ENCODE measurements at places on chromosomes 11 and 22.

DNA sequence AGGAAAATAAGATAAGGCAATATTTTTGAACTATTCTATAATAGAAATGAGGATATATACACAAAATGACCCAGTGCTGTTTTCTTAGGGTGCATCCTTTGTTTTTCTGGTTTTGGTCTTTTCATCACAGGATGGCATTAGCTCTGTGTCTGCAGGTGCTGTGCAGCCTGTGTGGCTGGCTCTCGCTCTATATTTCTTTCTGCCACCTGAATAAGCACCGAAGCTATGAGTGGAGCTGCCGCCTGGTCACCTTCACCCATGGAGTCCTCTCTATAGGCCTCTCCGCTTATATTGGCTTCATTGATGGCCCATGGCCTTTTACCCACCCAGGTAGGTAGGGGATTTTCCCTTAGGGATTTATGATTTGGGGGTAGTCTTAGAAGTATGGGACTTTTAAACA lies 2.2 kb downstream of the TLCD5 start:
- no peak for DNase-seq

GRCh38 chr11:47131136-47131535 lies 45.5 kb downstream of the ARFGAP2 start:
- no peak for DNase-seq

- DNase-seq = no peak
Measured at GRCh38 chr22:38968801-38969200, 11.4 kb downstream of the APOBEC3A start.

DNA sequence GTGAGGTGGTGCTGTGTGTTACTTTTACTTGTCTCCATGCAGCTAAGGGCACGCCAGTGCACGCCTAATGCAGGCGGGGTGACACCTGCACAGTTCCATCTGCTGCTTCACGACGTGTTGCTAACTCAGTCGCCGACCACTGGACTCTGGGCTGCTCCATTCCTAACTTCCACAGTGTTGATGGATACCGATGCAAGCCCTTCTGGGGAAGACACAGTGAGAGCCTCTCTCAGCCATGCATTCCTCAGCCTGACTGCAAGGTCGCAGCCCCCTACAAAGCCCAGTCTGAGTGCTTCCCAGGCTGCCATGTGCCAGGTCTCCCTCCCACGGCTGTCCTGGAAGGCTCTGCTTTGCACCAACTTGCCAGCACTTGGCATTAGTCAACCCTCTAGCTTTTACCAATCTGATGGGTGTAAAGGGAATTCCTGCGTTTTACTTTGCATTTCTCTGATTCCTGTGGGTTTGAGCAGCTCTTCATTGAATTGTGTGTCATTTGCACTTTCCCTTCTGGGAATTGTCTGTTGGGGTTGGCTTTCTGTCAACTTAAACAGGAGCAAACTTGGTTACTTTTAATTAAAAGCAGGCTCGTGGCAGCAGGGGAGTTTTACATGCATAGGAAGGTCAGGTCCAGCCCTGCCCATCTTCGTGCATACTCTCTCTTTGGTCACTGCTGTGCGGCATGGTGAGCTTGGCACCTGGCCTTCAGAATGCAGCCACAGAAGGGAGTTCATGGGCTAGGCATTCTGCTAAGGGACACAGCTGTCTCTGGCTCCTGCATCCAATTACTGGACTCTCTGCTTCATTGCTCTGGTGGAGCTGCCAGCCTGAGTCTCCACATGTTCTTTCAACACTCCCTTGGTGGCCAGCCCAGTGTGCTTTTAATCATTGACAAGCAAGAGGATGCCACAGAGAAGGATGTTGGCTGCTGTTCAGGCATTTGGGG lies 34.6 kb upstream of the SHANK2 start:
- no peak for DNase-seq

GRCh38 chr22:30732426-30732825 lies 37.8 kb downstream of the OSBP2 start:
- no peak for DNase-seq

DNA sequence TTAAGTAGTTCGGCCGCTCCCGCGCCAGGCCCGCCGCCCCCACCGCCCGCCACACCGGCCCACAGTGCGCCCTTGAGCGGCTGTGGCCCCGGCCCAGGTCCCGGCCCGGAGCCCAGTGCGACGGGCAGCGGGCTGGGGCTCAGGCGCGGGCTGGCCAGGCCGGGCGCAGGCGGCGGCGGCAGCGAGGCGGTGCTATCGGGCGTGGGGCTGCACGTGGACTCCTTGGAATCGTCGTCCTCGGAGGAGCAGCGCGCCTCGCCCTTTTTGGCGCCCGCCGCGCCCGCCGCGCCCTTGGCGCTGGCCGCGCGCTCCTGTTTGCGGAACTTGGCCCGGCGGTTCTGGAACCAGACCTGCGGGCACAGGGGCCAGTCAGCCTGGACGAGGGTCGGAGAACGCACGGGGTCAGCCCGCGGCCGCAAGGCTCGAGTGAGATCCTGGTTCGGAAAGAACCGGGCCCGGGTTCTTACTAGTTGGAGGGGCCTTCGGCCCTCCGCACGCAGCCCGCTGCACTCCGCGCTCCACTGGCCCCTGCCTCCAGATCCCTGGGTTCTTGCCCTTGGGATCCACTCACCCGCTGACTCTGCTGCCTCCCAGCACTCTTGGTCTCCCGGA lies 4.0 kb downstream of the PHOX2A start:
- DNase-seq = no peak

DNA sequence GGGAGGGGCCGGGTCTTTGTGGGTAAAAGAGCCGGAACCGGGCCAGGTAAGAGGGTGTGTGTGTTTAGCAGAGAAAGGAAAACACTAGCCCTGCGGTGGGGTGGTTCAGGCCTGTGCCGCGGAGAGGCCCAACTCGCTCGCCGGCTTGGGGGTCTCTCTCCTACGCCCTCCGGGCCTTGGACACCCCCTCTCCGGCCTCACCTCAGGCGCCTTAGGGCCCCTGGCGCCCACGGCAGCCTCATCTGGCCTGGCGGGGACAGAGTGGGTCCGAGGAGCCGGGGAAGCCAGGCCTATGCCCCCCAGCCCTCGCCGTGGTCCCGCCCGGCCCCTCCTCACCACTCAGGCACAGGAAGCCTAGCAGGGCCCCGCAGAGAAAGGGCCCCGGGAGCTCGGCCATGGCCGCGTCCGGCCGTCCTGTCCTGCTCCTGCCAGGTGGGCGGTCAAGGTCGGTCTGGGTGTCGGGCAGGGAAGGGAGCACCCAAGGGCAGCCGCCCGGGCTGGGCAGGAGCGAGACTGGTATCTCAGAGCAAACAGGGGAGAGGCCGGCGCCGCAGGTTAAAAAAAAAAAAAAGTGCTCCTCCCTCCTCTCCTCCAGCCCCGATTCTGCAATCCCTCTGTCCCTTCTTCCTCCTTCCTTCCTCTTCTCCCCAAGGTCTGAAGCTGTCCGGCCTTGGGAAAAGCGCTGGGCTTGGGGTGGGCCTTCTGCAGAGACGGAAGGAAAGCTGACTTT lies at the start of gene VSIG2:
Gene VSIG2 (minus strand): TSS at position 515 of the 730 bp plus-strand sequence. CDS start 118 bp downstream, at position 397.
- DNase-seq = no peak

DNA sequence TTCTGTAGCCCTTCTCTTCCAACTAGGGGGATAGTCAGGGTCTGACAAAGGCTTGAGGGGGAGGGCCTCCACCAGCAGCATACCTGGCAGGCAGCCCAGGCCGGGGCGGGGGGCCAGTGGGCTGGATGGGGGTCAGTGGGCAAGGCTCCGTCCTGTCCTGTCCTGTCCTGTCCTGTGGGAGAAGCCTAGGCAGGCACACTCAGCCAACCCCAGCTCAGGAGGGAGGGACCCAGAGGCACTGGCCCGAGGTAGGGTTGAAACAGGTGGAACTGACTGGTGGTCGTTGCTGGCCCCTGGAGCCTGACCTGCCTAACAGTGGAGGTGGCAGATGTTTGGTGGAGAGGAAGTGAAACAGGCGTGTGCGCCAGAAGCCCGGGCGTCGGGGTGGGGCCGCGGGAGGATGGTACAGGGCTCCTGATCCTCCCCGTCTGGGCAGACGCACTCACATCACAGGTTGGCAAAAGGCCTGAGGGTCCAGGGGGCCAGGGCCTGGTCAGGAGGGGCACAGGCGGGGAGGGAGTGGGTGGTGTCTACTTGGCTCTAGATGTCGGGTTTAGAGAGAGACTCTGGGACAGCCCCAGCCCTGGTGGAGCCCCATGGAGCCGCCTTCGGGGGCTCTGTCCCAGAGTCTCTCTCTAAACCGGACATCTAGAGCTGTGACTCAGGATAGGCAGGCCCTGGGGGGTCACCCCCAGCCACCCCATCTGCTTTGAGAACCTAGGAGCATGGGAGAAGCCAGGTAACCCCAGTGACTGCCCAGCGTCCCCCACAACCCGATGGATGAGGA lies 32.5 kb upstream of the GRAMD4 start:
- no peak for DNase-seq

- DNase-seq = no peak
Measured at GRCh38 chr11:44033856-44034255, 13.9 kb upstream of the ACCSL start.

- no peak for DNase-seq
Measured at GRCh38 chr22:32380991-32381390, 23.3 kb downstream of the RFPL3 start.

DNA sequence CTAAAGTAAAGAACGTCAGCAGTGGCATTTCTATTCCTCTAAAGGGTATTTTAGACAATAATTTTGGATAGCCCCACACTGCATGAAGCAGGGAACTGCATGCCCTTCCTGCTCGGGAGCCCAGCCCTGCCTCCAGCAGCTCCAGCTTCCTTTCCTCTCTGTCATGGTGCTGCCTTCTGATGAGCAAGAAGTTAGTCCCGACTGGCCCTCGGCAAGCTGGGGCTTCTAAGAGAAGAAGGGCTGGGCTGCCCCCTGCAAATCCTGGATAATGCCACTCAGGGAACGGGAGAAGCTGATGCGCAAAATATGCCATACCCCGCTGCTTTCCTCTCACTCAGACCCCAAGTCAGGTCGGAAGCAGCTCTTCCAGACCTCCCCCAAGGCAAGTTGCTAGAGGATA lies 296.4 kb downstream of the ETS1 start:
- DNase-seq = no peak

GRCh38 chr11:120658071-120658423 lies 146.5 kb downstream of the GRIK4 start:
- no peak for DNase-seq

GRCh38 chr22:43262990-43263644 lies 76.2 kb upstream of the TTLL12 start:
- no peak for DNase-seq

- DNase-seq = no peak
Measured at GRCh38 chr11:33195462-33196173, 34.3 kb upstream of the CSTF3 start.

GRCh38 chr22:26779108-26779507 lies 121.7 kb downstream of the MIAT start:
- DNase-seq = no peak

GRCh38 chr22:32850591-32851517 lies 49.3 kb downstream of the TIMP3 start:
- no peak for DNase-seq

- DNase-seq = no peak
Measured at GRCh38 chr11:18907391-18907790, 31.8 kb downstream of the MRGPRX1 start.

DNA sequence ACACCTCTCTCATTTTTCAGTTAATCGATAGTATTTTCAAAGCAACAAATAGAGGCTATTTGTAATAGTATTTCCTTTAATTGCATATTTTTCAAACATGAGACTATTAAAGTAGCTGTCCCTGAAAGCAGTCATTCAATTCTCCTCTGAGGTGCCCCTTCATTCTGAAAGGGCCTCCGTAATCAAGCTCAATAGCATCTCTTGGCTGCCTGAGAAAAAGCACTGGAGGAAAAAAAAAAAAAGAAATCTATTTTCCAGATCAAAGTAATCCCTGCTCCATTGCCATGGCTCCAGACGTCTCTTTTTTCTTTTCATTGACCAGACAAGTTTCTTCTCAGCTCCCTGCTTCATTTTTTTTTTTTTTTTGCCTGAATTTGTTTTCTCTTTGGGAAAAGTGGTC lies 154.5 kb upstream of the BLID start:
- DNase-seq = no peak

GRCh38 chr11:120034881-120035630 lies 102.9 kb downstream of the TRIM29 start:
- no peak for DNase-seq

DNA sequence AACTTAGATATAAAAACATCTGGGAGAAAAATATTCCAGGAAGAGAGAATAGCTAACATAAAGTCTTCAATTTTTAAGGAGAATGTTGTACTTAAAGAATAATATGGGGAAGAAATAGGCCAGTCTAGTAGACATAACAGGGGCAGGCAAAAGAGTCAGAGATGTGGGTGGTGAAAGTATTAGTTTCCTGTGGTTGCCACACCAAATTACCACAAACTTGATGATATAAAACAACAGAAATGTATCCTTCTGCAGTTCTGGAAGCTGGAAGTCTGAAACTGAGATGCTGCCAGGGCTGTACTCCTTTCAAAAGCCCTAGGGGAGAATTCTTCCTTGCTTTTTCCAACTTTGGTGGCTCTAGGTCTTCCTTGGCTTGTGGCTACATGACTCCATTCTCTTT lies 1309.7 kb downstream of the LRRC4C start:
- DNase-seq = no peak

GRCh38 chr11:35050541-35050995 lies 88.4 kb upstream of the CD44 start:
- no peak for DNase-seq

DNA sequence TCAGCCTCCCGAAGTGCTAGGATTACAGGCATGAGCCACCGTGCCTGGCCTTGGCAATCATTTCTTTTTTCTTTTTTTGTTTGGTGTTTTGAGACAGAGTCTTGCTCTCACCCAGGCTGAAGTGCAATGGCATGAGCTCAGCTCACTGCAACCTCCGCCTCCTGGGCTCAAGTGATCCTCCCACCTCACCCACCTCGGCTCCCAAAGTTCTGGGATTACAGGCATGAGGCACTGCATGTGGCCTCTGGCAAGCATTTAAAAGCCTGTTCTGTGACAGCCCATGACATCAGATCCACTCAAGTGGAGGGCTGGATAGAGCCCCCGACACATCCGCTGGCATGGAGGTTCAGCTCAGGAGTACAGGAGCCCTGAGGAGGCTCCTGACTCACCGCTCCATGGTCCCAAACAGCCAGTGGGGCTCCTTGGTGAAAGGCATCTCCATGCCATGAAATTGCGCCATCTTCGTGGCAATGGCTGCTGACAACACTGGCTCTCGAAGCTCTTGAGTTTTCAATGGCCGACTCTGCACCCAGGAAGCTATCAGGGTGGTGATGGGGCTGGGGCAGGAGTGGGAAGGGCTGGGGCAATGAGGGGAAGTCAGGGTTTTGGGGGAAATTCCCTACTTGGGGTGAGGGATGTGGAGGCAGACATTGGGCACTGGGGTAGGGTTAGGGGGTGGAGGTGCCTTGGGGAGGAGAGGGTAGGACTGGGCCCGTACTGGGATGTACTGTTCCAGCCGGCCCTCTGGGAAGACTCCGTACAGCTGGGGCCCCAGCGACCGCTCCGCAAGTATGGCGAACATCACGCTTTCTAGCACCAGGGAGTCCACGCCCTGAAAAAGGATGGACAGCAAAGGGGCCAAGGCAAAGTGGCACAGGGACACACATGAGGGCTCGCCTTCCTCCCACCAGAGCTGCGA lies 1.4 kb downstream of the CHKB start:
- no peak for DNase-seq

Measured in activated CD8-positive, alpha-beta memory T cell treated with anti-CD3 and anti-CD28 coated beads for 4 hours (primary cell).